ENCODE measurements at places on chromosomes 5 and 9.

DNA sequence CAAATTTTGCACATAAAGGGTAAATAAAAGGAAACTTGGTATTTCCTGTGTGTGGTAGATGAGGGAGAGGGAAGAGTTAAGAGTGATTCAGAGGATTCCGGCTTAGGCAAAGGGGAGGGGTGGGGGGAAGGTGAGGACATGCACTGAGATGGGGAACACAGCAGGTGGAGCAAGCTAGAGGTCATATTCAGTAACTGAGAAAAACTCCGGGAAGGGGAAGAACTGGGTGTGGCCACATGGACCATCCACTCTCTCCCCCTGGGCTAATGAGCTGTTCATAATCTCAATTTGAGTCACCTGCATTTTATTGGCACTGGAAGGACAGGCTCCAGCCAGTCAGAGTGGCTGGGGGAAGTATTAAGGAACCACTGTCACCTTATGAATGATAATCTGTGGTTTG lies 45.1 kb upstream of the UGCG start:
- DNase-seq, result no peak

GRCh38 chr5:95595289-95595931 lies 24.5 kb upstream of the GPR150 start:
- no peak for DNase-seq

DNA sequence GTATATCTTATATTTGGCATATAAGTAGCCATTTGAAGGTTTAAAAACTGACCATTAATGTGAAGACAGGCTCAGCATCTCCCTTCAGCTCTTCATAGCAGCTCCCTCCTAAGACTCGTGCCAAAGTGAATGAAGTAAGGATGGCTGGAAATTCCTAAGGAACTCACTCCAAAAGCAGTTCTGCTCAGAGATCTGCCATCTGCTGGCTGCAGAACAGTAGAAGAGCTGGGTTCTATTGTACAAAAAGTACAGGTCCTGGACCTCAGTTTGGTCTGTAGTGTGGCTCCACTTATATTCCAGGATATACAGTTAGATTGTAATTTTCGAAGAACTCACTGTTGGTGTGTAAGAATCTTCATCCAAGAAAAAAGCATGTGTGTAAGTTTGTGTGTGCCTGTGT lies 104.9 kb upstream of the RUSC2 start:
- DNase-seq, result no peak

- no peak for DNase-seq
These were observed 325.1 kb downstream of the GADD45G start for GRCh38 chr9:89929673-89930480.

DNA sequence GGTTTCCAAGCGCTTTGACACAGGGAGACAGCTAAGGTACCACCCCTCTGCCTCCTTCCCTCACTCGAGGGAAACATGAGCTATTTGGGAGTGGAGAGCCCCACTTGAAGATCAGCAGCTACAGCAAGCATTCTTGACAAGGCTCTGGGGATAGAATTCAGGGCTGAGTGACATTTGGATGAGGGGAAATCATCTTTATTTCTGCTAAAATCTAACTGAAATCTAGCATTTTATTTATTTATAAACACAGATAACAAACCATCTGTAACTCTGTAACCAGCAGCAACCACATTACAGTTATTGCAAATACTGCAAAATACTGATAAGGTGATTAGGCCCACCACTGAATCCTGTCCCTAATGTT lies 22.4 kb downstream of the RNF130 start:
- no peak for DNase-seq

GRCh38 chr9:133889584-133890301 lies 102.4 kb downstream of the VAV2 start:
- DNase-seq, result no peak

GRCh38 chr5:147303976-147304375 lies 69.2 kb downstream of the STK32A start:
- no peak for DNase-seq

DNA sequence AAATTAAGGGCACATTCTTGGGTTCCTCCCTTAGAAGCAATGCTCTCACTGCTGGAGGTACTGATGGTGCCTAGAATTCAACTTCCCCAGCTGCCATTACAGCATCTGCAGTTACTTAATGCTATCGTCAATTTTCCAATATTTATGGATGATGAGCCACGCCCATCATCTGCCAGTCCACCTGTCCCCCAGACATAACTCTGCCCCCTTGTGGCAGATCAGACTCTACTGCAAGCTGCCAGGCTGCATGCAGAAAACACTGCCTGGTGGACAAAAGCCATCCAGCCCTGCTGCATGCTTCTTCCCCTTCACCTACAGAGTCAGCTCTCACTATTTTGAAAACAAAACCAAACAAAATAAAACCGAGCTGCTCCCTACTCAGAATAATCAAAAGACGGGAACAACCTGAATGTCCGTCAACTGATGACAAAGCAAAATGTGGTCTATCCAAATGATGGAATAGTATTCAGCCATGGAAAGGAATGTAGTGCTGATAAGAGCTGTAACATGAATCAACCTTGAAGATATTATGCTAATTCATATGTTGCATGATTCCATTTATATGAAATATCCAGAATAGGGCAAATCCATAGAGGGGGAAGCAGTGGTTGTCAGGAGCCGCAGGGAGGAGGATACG lies 66.4 kb downstream of the RETREG1 start:
- peak; percentile 14 for DNase-seq

DNA sequence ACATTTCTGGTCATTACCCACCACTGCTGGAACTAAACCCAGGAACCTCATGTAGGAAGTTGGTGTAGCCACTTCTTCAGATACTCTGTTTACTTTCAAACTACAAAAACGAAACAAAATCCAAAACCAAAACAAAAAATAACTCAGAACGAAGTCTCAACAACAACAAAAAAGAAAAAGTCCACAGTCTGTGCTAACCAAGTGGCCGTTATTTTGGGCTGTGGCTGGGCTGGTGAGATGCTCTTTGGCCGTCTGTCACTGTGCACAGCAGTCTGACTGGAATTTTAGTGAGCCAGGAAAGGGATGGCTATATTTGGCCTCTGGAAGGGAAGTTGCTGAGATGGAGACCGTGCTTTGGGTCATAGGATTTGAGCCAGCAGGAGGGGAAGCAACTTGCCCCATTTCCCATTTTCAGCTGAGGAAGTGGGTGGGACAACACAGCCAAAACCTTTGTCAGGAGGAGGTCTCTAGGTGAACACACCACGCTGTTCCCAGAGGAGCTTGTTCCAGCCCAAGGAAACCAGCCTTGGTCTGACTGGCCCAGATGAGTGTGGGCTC lies 334.1 kb downstream of the ZSWIM6 start:
- no peak for DNase-seq

- DNase-seq, result no peak
These were observed 359.5 kb upstream of the ADAMTS16 start for GRCh38 chr5:4780633-4781032.

DNA sequence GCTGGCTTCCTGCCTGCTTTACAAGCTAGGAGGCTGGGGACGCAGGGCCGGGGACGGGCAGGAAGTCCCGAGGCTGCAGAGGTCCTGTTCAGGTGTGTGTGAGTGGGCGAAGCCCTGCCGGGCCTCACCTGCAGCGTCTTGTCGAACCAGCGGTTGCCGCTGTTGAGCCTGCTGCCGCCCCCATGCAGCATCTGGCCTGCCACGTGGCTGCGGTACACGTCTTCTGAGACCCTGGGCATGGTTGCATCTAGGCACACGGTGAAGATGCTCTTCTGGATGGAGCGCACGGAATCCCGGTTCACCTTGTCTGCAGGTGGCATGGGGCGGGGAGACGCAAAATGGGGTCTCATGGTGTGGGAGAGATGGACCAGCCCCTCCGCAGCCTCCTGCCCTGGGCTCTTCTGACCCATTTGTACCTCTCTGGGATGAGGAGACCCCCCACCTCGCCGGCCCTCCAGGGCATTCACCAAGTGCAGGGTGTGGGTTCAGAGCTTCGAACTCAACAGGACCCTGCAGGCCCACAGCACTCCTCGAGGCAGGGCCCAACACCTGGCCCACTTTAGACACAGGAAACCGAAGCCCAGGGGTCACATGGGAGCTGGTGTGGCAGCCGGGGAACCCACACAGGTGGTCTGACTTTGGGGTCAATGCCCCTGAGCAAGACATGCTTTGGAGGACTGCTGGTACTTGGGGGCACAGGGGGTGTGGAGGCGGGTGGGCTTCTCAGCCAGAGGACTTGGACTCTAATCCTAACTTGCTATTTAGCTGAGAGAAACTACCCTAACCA lies 10.0 kb downstream of the CRAT start:
- DNase-seq, result no peak

DNA sequence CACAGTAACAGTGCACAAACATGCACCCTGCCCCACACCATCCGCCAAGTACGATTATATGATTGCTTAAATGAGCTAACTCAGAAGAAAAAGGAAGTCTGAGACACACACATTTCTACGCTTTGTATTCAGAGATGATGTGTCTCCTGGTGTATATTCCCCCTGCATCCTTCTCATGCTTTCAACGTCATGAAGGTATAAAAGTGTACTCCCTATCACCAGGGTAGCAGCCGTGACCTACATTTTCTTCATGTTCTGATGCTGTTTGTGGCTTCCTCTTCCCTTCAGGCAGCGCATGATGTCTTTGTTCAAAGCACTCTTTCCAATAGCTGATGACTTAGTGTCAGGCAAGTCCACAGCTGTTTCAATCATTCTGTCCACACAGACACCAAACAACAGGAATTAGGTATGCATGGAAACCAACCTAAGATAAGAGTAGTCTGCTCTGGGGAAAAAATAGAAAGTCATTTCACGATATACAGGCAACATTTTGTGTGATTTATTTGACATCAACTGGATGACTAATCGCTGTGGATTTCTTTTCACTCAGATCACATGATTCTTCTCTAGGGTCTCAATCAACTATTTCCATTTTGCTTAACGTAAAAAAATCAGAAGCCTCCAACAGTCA lies 269.4 kb upstream of the PTGER4 start:
- DNase-seq, result peak; percentile 96

Measured in CD4-positive, alpha-beta T cell treated with Interleukin-4 for 4 hours (primary cell).